ENCODE measurements at places on chromosomes 5 and 9.
A peak's percentile ranks its signal among the peaks of the same experiment; 100 is the strongest.

DNA sequence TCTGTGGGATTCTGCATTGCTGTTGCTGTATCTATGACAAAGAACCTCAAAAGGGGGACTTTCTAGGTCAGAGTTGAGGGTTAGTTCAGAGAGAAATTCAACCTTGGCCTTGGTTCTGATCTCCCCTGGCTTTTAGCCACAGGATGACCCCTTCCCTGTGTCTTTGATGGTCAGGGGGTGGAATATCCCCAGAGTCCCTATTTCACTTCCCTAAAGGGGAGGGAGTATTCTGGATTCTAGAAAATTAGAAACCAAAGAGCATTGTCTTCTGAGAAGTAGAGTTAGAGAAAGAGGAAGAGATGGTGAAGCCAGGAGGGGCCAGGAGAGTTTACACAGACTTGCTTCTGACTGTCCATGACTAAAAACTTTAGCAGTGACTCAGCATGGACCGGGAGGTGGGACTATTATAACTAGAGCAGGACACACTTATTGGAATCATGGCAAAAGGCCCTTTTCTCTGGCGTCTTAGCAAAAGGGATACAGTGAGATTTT lies 56.2 kb upstream of the LPAR1 start:
- H3K27me3 ChIP-seq: no peaks in the 10 kb centered on the region
- H3K4me3 ChIP-seq: no peak overlapping the region
- H3K36me3 ChIP-seq: no peaks in the 10 kb centered on the region
- H3K4me1 ChIP-seq: peaks cover 4% of the 10 kb centered on the region
- DNase-seq: peak; percentile 69
- peak overlapping the region; percentile 51 for H3K27ac ChIP-seq

DNA sequence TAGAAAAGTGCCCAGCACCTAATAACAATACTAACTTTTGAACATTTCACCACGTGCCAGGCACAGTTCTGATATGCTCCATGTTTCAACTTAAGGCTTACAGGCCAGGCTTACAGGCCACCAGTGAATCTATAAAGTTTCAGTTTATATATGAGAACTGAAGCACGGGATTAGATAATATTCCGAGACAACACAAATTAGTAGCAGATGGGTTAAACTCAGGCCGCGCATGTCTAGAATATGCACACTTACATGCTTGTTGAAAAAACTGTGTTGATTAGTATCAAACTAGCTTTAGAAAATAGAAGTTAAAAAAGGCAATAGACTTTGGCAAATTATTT lies 587.9 kb downstream of the MTRR start:
- H3K36me3 ChIP-seq: no peaks in the 10 kb centered on the region
- no peaks in the 10 kb centered on the region for H3K4me1 ChIP-seq
- no peak for DNase-seq
- H3K27ac ChIP-seq: peak overlapping the region; percentile 46

- H3K4me3 ChIP-seq: no peak overlapping the region
- H3K36me3 ChIP-seq: no peaks in the 10 kb centered on the region
- H3K27ac ChIP-seq: no peak overlapping the region
- H3K4me1 ChIP-seq: no peaks in the 10 kb centered on the region
Measured at GRCh38 chr9:73844135-73844534, 653.0 kb upstream of the RORB start.

- H3K4me1 ChIP-seq: peaks cover 2% of the 10 kb centered on the region
- no peak for DNase-seq
- H3K27me3 ChIP-seq: no peaks in the 10 kb centered on the region
- H3K4me3 ChIP-seq: no peak overlapping the region
- no peaks in the 10 kb centered on the region for H3K36me3 ChIP-seq
Measured at GRCh38 chr9:87115785-87116184, 168.5 kb upstream of the GAS1 start.

- H3K4me3 ChIP-seq: peak overlapping the region; percentile 95
- peaks cover 2% of the 10 kb centered on the region for H3K36me3 ChIP-seq
- H3K27ac ChIP-seq: peak overlapping the region; percentile 73
- no peaks in the 10 kb centered on the region for H3K27me3 ChIP-seq
- H3K4me1 ChIP-seq: no peaks in the 10 kb centered on the region
- DNase-seq: no peak
Measured at GRCh38 chr5:138353560-138354080, 1.1 kb downstream of the KDM3B start.

GRCh38 chr5:54673523-54674225 lies 156.1 kb downstream of the SNX18 start:
- no peak overlapping the region for H3K4me3 ChIP-seq
- H3K27ac ChIP-seq: no peak overlapping the region
- H3K4me1 ChIP-seq: peaks cover 17% of the 10 kb centered on the region
- no peaks in the 10 kb centered on the region for H3K27me3 ChIP-seq
- H3K36me3 ChIP-seq: no peaks in the 10 kb centered on the region

DNA sequence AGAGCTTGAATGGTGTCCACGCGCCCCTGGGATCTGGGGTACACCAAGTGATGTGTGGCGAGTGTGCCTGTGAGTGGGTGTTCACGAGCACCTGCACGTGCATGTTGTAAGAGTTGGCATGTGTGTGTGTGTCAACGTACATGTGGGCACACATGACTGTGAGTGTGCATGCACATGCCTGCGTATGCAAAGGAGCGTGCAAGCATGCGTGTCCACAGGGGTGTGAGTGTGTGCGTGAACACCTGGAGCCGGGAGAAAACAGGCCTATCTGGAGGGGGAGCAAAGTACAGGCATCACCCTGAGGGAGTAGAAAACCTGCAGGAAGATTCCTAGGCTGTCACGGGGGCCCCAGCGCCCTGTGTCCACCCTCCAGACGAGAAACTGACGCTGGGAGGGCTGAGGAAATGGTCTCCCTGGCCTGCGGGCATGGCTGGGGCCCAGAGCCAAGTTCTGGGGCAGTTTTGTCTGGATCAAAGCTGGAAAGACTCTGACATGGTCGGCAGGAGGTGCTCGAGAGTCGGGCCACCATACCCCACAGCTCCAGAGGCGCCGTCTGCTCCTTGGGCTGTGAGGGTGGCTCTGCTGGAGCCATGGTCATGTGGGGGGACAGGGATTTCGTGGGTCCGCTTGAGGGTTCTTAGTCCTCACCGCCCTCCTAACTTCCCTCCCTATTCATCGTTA lies 31.8 kb downstream of the PTGES start:
- H3K4me3 ChIP-seq: no peak overlapping the region
- DNase-seq: no peak
- H3K27me3 ChIP-seq: no peaks in the 10 kb centered on the region
- H3K27ac ChIP-seq: no peak overlapping the region
- no peaks in the 10 kb centered on the region for H3K4me1 ChIP-seq

DNA sequence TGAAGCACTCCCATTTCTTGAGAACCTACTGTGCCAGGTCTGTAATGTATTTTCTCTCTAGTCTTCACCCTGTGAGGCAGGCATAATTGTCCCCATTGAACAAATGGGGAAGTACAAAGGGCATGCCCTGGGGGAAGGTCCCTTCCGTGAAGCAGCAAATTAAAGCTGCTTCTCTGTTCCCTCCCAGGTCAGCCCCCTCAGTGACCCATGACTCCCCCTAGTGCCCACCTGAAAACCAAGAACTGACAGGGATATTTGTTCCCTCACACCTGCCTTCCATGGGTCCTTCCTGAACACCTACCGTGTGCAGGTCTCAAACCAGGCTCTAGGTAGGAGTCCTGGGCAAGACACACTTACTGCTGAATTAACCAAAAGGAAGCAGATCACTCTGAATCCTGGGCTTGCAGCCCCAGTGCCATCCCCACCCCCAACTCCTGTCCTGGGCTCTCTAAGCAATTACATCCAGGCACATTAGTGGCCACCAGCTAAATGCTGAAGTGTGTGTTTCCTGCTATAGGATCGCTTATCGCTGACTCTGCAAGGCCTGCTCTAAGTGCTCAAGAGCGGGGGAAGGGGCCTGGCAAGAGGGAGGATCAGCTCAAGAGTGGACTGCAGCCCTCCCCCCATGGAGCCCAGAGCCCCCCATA lies 254.8 kb downstream of the CDK5RAP2 start:
- no peak overlapping the region for H3K4me3 ChIP-seq
- H3K27me3 ChIP-seq: no peaks in the 10 kb centered on the region
- H3K27ac ChIP-seq: no peak overlapping the region
- no peak for DNase-seq
- H3K36me3 ChIP-seq: no peaks in the 10 kb centered on the region

DNA sequence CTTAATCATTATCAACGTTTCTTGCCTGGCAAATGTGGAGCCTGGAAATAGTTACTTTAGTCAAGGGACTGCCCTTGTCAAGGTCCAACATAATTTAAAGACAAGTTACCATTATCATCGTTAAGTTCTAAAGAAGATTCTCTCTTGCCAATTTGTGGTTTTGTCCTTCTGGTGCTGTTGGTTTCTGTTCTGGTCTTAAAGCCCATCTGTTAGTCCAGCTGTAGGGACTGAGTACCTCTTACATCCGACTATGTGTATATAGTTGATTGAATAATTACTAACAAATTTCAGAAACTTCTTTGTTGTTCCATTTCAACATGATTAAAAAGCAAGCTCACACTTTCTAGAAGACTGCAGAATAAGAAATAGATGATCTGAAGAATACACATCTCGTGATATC lies 1854.9 kb downstream of the MAT2B start:
- no peaks in the 10 kb centered on the region for H3K4me1 ChIP-seq
- H3K36me3 ChIP-seq: no peaks in the 10 kb centered on the region
- no peak for DNase-seq
- no peaks in the 10 kb centered on the region for H3K27me3 ChIP-seq
- no peak overlapping the region for H3K4me3 ChIP-seq

DNA sequence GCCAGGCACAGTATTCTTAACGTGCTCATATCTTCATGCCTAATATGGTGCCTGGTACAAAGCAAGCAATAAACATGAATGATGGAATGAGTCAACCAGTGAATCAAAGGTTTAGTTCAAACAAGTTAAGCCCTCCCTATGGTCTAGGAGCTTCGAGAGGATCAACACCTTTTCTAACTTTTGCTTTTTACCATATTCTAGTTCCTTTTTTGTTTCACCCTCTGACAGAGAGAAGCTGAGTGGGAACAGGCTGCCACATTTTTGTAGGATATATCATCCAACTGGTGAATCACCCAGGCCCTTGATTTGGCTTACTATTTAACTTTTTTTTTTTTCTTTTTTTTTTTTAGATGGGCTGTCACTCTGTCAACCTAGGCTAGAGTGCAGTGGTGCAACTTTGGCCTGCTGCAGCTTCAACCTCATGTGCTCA lies 39.3 kb upstream of the TNC start:
- H3K27me3 ChIP-seq: no peaks in the 10 kb centered on the region
- H3K27ac ChIP-seq: peak overlapping the region; percentile 60
- no peak overlapping the region for H3K4me3 ChIP-seq

DNA sequence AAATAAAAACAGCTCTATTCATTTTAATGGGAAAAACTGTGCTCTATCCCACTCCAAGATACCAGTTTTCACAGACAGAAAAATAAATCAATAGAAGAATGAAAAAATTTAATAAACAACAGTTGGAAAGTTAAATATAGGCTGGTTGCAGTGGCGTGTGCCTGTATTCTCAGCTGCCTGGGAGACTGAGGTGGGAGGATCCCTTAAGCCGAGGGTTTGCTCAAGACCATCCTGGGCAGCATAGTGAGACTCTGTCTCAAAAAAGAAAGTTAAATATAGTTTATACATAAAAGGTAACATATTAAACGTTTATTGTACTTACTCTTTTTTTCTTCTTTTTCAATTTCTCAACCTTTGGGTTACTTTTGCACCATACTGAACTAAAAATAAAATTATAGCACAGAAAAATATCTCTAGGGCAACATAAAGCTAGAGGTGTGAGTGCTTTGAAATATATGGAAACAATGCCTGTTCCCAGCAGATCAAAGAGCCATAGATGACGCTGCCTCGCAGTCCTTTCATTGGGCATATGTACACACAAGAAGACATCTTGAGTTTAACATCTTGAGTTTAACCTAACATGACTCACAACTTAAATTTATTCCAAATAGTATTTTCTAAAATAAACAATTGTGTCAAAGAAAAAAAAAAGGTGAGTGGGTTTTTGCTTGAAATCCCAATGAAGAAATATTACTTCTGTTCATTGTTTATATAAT lies 25.7 kb upstream of the KLF9 start:
- H3K27ac ChIP-seq: peak overlapping the region; percentile 13
- peaks cover 5% of the 10 kb centered on the region for H3K4me1 ChIP-seq
- no peaks in the 10 kb centered on the region for H3K27me3 ChIP-seq

GRCh38 chr5:92939428-92939827 lies 641.6 kb downstream of the NR2F1-AS1 start:
- DNase-seq: no peak
- no peaks in the 10 kb centered on the region for H3K27me3 ChIP-seq
- no peaks in the 10 kb centered on the region for H3K4me1 ChIP-seq
- no peak overlapping the region for H3K27ac ChIP-seq
- no peaks in the 10 kb centered on the region for H3K36me3 ChIP-seq

- DNase-seq: no peak
- H3K36me3 ChIP-seq: peaks cover 3% of the 10 kb centered on the region
- no peaks in the 10 kb centered on the region for H3K4me1 ChIP-seq
- H3K27me3 ChIP-seq: no peaks in the 10 kb centered on the region
Measured at GRCh38 chr9:2047144-2047671, 32.1 kb downstream of the SMARCA2 start.

DNA sequence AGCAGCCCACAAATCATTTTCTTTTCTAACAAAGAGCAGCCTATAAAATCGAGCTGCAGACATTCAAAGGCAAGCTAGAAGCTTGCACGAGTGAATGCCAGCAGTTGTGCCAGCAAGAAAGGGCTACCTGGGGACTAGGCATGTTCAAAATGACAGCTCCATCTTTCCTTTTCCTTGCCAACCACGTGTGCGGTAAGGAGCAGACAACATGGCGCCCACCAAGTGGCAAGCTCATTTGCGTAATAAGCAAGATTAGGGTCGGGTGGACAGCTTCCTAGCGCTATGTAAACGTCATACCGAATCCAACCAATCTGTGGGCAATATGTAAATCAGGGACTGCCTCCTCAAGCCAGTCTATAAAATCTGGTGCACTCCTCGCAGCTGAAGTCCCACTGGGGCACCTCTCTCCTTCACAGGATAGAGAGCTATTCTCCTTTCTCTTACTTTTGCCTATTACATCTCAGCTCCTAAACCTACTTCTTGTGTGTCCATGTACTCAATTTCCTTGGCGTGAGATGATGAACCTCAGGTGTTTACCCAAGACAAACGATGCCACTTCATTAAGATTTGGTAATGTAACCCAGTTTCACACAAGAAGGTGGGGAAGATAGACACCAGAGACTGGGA lies 22.5 kb upstream of the SPARC start:
- no peak overlapping the region for H3K4me3 ChIP-seq
- H3K36me3 ChIP-seq: no peaks in the 10 kb centered on the region
- no peak for DNase-seq
- H3K27ac ChIP-seq: no peak overlapping the region
- no peaks in the 10 kb centered on the region for H3K4me1 ChIP-seq

GRCh38 chr5:178077751-178078150 lies 35.6 kb upstream of the N4BP3 start:
- no peak overlapping the region for H3K4me3 ChIP-seq
- H3K27me3 ChIP-seq: peaks cover 18% of the 10 kb centered on the region
- H3K27ac ChIP-seq: no peak overlapping the region
- no peak for DNase-seq

GRCh38 chr5:173330338-173331206 lies 2.4 kb upstream of the STC2 start:
- H3K36me3 ChIP-seq: no peaks in the 10 kb centered on the region
- no peak for DNase-seq
- peaks cover 10% of the 10 kb centered on the region for H3K4me1 ChIP-seq
